Left renal pelvis (tissue), 4 donors: ENCODE measurements at places on chromosomes 12 and 14.

- DNase-seq, result no peak
These were observed 91.9 kb upstream of the CPM start for GRCh38 chr12:69024907-69025306.

DNA sequence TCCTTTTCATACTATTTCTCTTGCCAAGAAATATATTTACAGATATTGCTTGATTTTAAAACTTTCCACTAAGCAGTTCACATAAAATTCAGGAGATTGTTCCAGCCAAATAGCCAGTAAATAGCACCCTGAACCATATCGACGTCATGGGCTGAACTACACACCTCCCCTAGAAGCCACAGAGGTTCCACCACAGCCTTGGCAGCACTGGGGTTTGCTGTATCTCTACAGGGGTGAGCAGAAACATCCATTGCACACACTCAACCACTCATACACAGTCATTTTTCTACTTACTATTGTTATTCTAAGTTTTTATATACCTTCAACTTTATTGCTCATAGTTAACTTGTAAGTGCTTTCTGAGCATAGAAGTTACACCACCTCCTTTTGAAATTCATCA, 8.1 kb upstream of the EIF2S3B start:
- no peak for DNase-seq

GRCh38 chr12:54526812-54527630, 22.4 kb upstream of the PDE1B start:
- no peak for DNase-seq

DNA sequence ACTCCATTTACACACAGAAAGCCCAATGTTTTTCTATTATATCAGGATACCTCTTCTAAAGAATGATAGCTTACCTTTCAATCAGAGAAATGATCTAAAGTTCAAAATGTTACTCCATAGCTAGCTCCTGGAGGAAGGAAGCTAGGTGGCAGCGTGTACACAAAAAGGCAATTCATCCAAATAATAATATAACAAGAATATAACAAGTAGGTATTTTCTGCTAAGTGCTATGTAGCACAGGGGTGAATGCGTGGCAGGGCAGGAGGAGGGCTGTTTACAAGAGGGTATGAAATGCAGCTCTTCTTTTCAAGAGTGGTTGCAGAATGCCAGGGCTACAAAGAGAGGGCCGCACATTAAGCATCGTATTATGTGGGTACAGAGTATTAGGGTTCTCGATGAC, 663 bp upstream of the SNAPC1 start:
- no peak for DNase-seq

- DNase-seq, result no peak
These were observed 2.0 kb upstream of the GAPDH start for GRCh38 chr12:6532051-6532926.

DNA sequence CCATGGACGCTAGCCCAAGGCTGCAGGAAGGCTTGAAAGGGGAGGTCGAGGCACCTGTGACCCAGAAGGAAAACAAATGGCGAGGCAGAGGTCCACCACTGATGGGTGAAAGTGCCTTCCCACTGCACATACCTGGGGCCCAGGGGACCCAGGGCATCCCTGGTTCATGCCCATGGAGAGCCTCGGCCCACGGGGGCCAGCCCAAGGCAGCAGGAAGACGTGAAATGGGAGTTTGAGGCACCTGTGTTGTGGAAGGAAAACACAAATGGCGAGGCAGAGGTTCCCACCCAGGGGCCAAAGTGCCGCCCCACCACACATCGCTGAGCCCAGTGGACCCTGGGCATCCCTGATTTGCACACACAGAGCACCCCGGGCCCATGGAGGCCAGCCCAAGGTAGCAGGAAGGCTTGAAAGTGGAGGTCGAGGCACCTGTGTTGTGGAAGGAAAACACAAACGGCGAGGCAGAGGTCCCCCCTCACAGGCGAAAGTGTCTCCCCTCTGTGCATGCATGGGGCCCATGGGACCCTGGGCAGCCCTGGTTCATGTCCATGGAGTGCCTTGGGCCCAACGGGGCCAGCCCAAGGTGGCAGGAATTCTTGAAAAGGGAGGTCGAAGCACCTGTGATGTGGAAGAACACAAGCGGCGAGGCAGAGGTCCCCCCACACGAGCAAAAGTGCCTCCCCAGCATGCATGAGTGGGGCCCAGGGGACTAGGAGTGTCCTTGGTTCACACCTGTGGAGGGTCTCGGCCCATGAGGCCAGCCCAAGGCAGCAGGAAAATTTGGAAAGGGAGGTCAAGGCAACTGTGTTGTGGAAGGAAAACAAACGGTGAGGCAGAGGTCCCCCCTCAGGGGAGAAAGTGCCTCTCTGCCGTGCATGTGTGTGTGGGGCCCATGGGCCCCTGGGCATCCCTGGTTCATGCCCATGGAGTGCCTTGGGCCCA, 383.3 kb downstream of the ALG10 start:
- no peak for DNase-seq

- no peak for DNase-seq
These were observed 28.9 kb downstream of the RTRAF start for GRCh38 chr14:52018252-52018651.

DNA sequence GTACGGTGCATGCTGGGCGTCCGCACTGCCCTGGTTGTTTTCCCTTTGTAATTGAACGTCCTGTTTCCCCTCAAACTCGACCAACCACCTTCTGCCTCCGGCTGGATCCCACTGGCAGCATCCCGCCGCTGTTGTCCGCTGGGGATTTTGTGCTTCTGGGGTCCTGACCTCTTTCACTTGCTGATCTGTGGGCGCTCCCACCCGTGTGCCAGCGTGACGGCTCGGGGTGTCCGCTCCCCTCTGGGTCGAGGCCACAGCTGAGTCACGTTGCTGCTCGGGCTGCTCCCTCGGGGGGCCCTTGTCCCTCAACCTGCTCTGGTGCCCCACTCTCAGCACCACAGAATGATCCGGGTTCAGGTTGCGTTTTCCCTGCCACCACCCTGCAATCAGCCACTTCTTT, 8.0 kb downstream of the PGAM5 start:
- DNase-seq, result no peak

DNA sequence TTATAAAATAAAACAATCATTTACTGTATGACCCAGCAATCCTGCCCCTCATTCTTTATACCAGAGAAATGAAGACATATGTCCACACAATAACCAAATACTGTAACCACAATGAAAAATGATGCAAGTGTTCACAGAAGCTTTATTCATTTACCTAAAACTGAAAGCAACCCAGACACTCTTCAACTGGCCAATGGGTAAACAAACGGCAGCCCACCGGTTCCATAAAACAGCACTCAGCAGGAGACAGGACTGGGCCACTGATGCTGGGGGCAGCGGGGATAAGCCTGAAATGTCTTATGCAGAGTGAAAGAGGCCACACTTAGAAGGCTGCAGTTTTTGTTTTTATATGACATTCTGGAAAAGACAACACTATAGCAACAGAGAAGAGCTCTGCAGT, 15.1 kb downstream of the DDX51 start:
- DNase-seq, result no peak

- DNase-seq, result no peak
These were observed 3.8 kb downstream of the PGF start for GRCh38 chr14:74951443-74952179.

DNA sequence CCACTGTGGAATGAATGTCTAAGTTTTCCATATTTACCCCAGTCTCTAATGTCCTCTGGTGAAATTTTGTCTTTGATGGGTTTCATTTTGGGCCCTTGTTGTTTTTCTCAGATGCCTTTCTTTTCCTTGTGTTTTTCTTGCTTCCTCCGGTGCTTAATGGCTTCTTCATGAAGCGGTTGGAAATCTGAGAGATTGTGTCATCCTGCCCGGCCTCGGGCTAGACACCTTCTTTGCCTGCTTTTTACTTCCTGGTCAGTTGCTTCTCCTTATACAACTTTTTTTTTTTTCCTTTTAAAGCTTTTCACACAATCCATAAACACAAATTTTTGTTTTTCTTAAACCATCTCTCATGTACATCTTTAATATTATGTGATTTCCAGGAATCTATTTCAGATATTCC, 7.1 kb downstream of the ETV6 start:
- no peak for DNase-seq

- no peak for DNase-seq
These were observed 31.2 kb downstream of the TMEM132C start for GRCh38 chr12:128298091-128298748.

DNA sequence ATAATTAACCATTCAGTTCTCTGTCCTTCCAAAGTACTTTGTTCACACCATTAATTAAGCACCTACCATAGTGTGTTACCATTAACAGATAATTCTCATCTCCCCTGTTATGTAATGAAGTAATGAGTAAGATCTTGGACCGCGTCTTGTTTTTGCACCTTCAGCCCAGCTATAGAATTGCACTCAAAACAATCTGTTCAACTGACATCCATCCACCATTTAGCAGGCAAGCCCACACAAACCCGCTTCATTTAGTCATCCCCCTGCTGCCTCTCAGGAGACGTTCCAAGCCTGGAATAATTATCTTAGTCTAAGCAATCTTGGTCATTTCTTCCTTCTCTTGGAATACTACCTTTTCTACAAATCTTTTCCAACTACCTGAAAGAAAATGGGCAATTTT, 74.4 kb downstream of the DUSP16 start:
- DNase-seq, result no peak

DNA sequence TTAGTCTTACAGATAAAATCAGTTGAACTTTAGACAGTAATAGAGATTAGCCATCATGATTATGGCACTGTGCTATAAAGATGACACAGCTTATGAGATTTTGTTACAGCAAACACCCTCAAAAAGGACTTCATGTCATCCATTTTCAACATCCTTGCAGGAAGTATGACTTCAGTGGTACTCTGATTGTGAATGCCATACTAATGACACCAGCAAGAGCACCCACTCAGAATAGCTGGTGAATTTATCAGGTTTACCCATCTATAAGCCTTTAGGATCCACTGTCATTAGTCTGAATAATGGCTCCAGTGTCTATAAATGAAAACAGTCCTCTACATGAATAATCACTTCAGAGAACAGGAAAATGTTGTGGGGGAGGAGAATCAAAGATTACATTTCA, 615.2 kb downstream of the RPS29 start:
- no peak for DNase-seq

GRCh38 chr12:41367726-41368405, 179.7 kb downstream of the PDZRN4 start:
- DNase-seq, result no peak

GRCh38 chr12:92778525-92778924, 75.7 kb downstream of the PLEKHG7 start:
- DNase-seq, result no peak

GRCh38 chr14:98966475-98967162, 305.4 kb downstream of the BCL11B start:
- DNase-seq, result no peak
